Esophagus squamous epithelium (tissue), 5 donors: ENCODE measurements at places on chromosomes 3 and 15.

- H3K27me3 ChIP-seq: no peaks in the 10 kb centered on the region
- no peaks in the 10 kb centered on the region for H3K36me3 ChIP-seq
- no peak overlapping the region for H3K4me3 ChIP-seq
- no peaks in the 10 kb centered on the region for H3K4me1 ChIP-seq
- no peak overlapping the region for H3K27ac ChIP-seq
- DNase-seq: no peak
These were observed 31.4 kb upstream of the ABHD5 start for GRCh38 chr3:43659250-43659880.

- DNase-seq: no peak
- no peak overlapping the region for H3K4me3 ChIP-seq
- no peaks in the 10 kb centered on the region for H3K4me1 ChIP-seq
These were observed 3.4 kb downstream of the GP9 start for GRCh38 chr3:129063841-129064482.

DNA sequence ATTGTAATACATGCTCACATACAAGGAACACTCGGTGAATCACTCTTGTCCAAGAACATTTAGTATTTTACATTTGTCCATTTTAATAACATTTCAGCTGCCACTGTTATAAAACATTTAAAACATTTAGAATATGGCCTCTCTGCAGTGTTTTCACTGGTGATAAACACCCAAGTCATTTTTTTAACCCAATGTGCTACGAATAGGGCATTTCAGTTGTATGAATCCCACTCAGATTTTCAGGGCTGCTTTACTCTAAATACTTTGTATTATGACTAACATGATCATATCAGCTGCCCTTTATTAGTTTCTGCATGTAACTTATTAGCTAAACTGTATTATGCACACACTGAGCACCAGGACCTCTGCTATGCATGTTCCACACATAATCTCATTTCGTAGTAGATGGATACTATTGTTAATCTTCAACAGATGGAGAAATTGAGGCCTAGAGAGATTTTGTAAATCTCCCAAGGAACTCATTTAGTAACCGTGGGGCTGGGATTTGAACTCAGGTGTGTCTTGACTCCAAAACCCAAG, 148.6 kb upstream of the CDIN1 start:
- H3K27me3 ChIP-seq: no peaks in the 10 kb centered on the region
- H3K36me3 ChIP-seq: no peaks in the 10 kb centered on the region
- H3K4me3 ChIP-seq: no peak overlapping the region
- H3K27ac ChIP-seq: no peak overlapping the region

- H3K36me3 ChIP-seq: no peaks in the 10 kb centered on the region
- H3K4me3 ChIP-seq: no peak overlapping the region
These were observed 482.6 kb upstream of the TPRG1 start for GRCh38 chr3:188689101-188689574.

DNA sequence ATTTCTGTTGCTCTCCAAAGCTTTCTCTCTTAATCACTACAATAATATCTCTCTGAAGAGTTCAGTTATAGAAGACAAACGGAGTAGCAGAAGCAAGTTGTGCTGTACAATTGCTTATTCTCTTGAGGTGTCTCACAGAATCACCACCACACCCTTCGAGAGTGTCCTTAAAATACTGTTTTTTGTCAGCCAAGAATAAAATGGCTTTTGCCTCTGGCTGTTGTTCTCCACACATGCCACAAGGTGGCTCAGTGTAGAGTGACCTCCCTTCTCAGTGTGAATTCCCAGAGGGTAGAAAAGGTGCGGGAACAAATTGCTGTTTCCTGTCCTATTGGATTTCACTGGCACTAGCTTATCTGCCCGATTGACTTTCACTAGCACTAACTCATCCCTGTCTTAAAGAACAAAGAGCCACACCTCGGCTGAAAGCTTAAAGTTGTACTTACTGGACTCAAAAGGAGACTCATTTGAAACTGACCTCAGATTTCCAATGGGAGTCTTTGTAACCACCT, 134.2 kb upstream of the SATB1 start:
- H3K27me3 ChIP-seq: no peaks in the 10 kb centered on the region
- H3K27ac ChIP-seq: no peak overlapping the region
- DNase-seq: no peak
- H3K4me3 ChIP-seq: no peak overlapping the region
- H3K36me3 ChIP-seq: no peaks in the 10 kb centered on the region

DNA sequence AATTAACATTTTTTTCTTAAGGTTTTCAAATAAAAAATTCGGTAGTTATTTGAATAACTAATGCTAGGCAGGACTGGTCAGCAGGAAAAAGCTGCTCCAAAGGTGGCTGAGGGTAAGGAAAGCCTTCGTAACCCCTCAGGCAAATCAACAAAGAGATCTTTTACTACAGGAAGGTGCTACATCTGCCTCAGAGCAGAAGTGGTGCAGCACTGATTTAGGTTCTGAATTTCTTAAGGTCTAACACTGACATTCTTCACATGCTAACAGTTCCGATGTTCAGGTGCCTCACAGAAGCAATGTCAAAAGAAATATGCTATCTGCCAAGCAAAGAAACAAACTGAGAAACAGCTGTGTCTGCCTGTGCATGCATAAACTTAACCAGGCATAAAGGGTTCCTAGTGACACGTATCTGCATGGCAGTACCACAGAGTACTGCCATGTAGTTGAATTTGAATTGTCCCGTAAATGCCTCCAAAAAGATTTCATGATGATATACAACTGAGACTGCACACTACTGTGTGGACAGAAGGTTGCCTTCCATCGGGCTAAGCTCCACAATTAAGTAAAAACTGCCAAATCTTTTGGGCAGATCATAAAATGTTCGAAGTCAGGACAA, 275.0 kb upstream of the NSMCE3 start:
- no peaks in the 10 kb centered on the region for H3K36me3 ChIP-seq
- H3K4me1 ChIP-seq: no peaks in the 10 kb centered on the region
- no peak overlapping the region for H3K27ac ChIP-seq
- no peak overlapping the region for H3K4me3 ChIP-seq
- no peak for DNase-seq
- no peaks in the 10 kb centered on the region for H3K27me3 ChIP-seq

GRCh38 chr3:191355406-191355805, 25.1 kb upstream of the UTS2B start:
- H3K36me3 ChIP-seq: no peaks in the 10 kb centered on the region
- H3K27me3 ChIP-seq: no peaks in the 10 kb centered on the region
- H3K4me3 ChIP-seq: no peak overlapping the region
- DNase-seq: no peak

DNA sequence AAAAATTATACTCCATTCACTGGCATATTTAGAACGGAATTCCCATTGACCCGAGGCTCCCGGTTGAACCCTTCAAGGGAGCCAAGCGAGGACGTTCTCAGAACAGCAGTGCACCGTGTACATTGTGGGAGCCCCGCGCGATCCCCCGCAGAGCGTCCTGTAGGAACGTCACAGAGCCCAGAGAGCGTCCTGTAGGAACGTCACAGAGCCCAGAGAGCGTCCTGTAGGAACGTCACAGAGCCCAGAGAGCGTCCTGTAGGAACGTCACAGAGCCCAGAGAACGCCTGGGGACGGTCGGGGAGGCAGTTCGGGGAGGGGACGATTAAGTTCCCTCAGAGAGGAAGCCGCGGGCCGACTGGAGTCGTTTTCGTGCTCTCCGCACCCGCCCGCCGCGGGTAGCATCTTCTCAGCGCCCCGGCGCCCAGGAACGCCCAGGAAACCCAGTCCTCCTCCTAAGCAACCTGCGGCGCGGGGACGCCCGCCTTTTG, 506 bp upstream of the ATP1B3 start:
- no peaks in the 10 kb centered on the region for H3K36me3 ChIP-seq
- no peaks in the 10 kb centered on the region for H3K27me3 ChIP-seq
- no peak for DNase-seq
- H3K27ac ChIP-seq: peak overlapping the region; percentile 100
- peak overlapping the region; percentile 96 for H3K4me3 ChIP-seq
- H3K4me1 ChIP-seq: peaks cover 16% of the 10 kb centered on the region

DNA sequence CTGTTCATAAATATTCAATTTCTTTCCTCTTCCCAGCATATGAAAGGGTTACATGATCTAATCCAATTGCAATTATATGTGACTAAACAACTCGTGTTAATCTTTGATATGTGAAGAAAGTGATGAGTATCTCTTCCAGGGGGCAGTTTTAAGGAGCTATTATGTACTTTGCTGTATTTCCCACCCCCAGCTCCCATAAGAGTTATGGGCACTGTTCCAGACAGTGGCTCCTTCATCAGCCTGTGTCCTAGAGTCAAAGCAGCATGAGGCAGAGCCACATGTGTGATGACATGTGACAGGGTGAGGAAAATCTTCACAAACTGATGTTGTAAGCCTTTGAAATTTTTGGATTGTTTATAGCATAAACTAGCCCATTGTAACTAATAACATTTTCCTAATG, 315.4 kb downstream of the DIPK2A start:
- no peak overlapping the region for H3K27ac ChIP-seq
- no peaks in the 10 kb centered on the region for H3K4me1 ChIP-seq
- no peak for DNase-seq
- H3K36me3 ChIP-seq: no peaks in the 10 kb centered on the region
- H3K4me3 ChIP-seq: no peak overlapping the region

DNA sequence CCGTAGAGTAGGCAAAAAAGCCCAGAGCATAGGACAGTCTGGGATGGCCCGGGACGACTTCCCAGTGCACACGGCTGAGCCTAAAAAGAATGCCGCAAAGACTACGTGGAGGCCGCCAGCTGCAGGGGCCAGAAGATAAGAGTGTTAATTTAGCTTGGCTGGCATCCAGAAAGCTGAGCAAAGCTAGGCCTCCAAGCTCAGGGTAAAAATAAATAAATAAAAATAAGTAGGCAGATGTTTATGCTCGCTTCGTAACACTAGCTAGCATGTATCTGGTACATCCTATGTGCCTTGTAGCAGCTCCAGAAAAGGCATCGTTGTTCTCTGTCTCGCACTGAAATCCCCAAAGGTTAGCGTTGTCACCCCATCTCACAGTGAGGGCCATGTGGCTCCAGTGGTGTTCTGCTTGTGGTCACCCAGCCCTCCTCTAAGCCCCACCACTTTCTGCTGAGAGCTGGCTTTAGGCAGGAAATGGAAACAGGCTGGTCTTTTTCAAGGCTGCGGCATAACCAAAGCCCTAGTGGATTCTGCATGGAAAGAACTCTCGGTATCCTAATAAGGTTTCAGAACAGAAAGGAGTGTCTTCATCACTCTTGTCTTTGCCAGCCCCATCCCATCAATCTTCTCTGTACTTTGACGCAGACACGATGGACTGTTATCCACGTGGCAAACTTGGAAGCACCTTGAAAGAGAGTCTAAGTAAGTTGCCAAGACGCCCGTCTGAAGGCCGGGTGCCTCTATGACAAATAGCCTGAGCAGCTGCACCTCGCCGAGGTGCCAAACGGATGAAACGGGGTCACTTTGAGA, 58.1 kb upstream of the MEF2A start:
- H3K4me3 ChIP-seq: peak overlapping the region; percentile 40
- no peaks in the 10 kb centered on the region for H3K36me3 ChIP-seq
- no peaks in the 10 kb centered on the region for H3K27me3 ChIP-seq
- peak overlapping the region; percentile 81 for H3K27ac ChIP-seq

DNA sequence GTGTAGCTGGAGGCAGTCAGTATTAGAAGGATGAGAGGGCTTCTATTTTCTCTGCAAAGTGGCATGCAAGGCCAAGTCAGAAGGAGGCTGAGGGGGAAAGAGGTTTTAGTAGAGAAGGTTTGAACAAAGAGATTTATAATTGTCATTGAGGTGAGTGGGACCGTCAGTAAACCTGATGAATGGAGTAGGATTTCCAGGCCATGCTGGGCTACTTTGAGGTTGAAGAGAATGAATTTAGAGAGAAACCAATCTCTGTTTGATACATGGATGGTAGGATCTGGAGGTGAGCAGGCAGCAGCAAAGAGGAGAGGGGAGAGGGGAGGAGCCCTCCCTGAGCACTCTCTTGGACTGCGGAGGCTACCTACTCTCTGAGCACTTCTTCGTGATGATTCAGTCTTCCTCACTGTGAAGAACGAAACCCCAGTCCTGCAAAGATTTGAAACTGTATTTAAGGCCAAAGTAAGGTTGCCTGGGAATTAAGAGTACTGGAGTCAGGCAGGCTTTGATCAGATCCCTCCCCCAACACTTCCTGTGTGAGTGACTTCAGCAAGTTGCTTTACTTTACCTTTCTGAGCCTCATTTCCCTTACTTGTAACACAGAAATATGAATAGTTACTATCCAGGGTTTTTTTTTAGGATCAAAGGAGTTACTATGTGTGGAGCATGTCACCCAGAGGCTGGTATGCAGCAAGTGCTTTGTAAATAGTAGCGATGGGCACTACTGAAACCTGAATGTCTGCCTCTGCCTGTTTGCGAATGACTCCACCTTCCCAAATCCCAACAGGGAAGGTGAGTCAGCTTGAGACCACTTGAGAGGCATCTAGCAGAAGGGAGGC, 75.8 kb downstream of the RPL39L start:
- peaks cover 11% of the 10 kb centered on the region for H3K4me1 ChIP-seq
- no peaks in the 10 kb centered on the region for H3K27me3 ChIP-seq
- H3K4me3 ChIP-seq: no peak overlapping the region

GRCh38 chr3:122991236-122991985, 36.2 kb downstream of the SEMA5B start:
- no peaks in the 10 kb centered on the region for H3K27me3 ChIP-seq
- H3K27ac ChIP-seq: no peak overlapping the region
- no peak overlapping the region for H3K4me3 ChIP-seq

GRCh38 chr3:120853416-120853815, 54.6 kb upstream of the STXBP5L start:
- no peaks in the 10 kb centered on the region for H3K36me3 ChIP-seq
- no peak for DNase-seq
- H3K4me1 ChIP-seq: no peaks in the 10 kb centered on the region
- H3K4me3 ChIP-seq: no peak overlapping the region
- no peaks in the 10 kb centered on the region for H3K27me3 ChIP-seq

GRCh38 chr15:91369823-91370222, 269.8 kb downstream of the SV2B start:
- DNase-seq: no peak
- H3K4me3 ChIP-seq: no peak overlapping the region
- H3K27me3 ChIP-seq: peaks cover 32% of the 10 kb centered on the region

DNA sequence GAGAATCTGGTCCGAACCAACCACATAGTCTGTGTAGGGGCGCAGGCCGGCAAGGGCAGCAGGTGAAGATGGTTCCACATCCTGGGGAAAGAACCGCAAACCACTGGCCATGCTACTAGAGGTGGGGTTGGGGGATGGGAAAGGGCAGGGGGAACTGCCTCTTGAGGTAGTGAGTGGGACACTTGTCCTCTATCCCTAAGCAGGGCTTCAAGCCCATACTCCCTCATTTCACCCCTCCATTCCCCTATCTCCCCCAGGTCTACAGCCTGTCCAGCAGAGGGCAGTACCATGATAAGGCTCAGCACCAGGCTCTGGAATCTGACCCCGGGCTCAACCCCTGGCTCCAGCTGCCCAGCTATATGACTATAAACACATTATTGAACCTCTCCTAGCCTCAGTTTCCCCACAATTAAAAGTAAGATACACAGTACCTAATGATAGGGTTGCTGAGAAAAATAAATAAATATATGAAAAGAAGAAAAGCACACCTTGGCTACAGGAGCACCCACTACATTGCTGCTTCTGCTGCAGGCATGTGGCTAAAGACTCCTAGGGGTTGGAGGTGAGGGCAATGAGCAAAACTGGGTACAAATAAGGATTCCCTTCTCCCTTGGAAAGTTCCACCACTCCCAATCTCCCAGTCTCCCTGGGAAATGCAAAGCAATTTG, 6.3 kb downstream of the GORASP1 start:
- no peak overlapping the region for H3K27ac ChIP-seq
- H3K4me1 ChIP-seq: peaks cover 10% of the 10 kb centered on the region
- H3K4me3 ChIP-seq: no peak overlapping the region
- no peaks in the 10 kb centered on the region for H3K27me3 ChIP-seq
- peaks cover 29% of the 10 kb centered on the region for H3K36me3 ChIP-seq

GRCh38 chr3:4984511-4984864, 5.3 kb downstream of the BHLHE40 start:
- peaks cover 20% of the 10 kb centered on the region for H3K36me3 ChIP-seq
- peak overlapping the region; percentile 99 for H3K27ac ChIP-seq
- H3K27me3 ChIP-seq: no peaks in the 10 kb centered on the region
